ENCODE measurements at places on chromosomes 16 and 17.

GRCh38 chr17:67107171-67107570 is 62.8 kb downstream of the CACNG1 start:
- no peak for DNase-seq

DNA sequence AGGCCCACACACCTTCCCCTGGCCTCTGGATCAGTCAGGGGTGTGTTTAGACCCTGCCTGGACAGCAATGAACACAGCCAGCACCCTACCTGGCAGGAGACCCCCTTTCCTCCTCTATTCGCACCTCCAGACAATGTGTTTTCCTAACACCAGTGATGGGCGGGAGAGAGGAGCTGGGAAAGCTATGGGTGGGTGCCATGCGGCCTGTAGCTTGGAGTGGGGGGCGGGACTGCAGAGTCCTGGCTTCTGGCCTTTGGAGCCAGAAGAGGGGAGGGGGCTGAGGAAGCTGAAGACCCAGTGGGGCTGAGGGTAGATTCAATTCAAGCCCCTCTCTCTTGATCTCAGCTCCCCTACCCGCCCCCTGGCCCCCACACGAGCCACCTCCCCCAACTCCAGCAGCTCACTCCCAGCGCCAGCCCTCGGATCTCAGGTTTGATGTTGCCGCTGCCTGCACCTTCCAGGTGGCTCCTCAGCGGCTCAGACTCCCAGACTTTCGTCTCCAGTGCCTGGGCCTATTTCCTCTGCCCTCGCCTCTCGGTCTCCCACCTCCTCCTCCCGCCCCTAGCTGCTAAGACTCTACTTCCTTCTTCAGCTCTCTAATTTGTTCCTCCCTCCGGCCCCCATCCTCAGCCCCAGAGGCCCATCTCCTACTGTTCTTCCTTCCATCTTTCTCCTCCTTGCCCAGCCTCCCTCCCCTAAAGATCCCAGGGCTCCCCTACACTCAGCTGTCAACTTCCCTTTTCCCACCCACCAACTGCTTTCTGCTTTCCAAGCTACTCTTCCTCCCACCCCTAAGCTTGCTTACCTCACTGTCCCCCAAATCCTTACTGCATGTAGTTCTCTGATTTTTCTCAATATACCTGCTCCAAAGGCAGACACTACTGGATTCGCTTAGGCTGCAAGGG is 6.8 kb upstream of the SP6 start:
- DNase-seq, result no peak

DNA sequence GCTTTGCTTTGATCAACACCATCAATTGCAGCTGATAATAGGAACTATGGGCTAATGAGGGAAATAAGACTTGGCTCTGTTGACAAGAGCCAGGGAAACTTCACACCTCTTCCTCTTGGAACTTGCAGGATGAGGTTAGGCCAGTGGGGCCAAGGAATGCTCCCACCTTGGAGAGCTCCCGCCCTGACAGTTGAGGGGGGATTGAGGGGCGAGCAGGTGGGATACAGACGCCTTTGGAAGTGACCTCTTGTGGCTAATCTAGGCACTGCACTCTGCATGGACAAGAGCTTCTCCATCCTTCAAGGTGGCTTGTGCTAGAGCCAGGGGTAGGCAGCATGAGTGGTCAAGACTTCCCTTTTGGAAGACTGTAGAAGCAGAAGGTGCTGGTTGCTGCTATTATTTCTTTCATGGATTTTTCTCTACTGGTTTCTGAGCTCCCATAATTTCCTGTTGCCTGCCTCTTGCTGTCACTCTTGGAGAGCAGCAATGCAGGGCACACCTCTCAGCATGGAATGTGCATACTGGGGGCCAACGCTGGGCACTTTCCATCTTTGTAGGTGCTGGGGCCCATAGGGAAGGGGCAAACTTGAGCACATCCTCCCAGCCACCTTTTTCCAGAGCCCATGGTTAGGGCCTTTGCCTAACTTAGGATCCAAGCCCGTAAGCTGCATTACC is 2.3 kb upstream of the PHF12 start:
- DNase-seq, result peak; percentile 27

- DNase-seq, result no peak
Measured at GRCh38 chr16:14198572-14198971, 127.5 kb downstream of the MRTFB start.

GRCh38 chr16:15847611-15848175 is 9.1 kb downstream of the MYH11 start:
- no peak for DNase-seq

GRCh38 chr17:42608305-42609181 is 631 bp downstream of the RETREG3 start:
- no peak for DNase-seq

DNA sequence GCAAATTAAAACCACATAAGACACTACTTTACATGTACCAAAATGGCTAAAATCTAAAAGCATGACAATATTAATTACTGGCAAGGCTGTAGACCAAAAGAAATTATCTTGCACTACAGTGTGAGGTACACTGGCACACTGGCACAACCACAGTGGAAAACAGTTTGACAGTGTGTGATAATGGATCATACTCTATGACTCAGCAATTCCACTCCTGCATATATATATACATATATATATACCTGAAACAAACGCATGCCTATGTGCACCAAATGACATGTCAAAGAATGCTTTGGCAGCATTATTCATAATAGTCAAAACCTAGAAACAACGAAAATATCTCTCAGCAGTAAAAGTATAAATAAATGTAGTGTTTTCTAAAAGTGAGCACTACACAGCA is 4.6 kb upstream of the DYNLRB2 start:
- no peak for DNase-seq

GRCh38 chr16:31248344-31248743 is 11.4 kb upstream of the ITGAM start:
- no peak for DNase-seq

- DNase-seq, result peak; percentile 22
Measured at GRCh38 chr16:19294156-19294649, 8.7 kb downstream of the CLEC19A start.

GRCh38 chr17:64599187-64599676 is 62.9 kb downstream of the SMURF2 start:
- peak; percentile 22 for DNase-seq

DNA sequence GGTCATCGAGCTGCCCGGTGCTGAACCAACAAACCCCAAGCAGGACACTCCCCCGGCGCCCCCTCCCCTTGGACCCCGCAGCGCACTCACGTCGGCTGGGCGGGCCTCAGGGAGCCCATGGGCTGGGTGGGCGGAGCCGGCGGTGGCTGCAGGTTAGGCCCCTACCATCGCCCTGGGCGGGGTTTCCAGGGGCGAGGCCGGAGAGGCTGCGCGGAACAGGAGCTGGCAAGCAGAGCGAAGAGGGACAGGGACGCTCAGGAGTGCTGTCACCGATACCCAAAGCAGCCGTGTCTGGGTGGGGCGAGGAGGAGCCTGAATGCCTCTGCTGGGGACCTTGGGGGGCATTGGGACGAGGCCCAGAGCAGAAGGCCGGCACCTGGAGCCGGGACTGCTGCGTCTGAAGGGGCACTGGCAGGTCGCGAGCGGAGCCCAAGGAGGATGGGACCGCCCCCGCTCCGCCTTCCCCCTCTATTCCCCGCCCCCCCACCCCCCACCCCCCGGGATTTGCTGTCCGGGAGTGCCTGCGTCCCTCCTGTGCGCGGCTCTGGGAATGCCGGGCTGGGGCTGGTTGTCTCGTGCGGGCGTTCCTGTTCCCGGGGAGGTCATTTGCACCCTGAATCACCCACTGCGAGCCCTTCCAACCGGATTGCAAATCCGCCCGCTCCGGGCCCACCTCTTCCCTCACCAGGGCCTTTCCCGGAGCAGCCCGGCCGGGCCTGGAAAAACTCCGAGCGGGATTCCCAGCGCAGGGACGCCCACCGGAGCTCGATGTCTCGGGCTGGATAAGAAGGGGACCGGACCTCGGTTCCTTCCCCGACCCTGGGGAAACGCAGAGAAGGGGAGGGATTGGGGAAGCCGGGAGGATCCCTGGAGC is 902 bp downstream of the ARHGAP27 start:
- peak; percentile 39 for DNase-seq

- no peak for DNase-seq
Measured at GRCh38 chr16:30926937-30927788, 3.8 kb downstream of the FBXL19 start.

GRCh38 chr16:9176547-9177418 is 85.3 kb downstream of the HAPSTR1 start:
- no peak for DNase-seq

- DNase-seq, result no peak
Measured at GRCh38 chr16:49857423-49858181, 1.7 kb upstream of the ZNF423 start.

DNA sequence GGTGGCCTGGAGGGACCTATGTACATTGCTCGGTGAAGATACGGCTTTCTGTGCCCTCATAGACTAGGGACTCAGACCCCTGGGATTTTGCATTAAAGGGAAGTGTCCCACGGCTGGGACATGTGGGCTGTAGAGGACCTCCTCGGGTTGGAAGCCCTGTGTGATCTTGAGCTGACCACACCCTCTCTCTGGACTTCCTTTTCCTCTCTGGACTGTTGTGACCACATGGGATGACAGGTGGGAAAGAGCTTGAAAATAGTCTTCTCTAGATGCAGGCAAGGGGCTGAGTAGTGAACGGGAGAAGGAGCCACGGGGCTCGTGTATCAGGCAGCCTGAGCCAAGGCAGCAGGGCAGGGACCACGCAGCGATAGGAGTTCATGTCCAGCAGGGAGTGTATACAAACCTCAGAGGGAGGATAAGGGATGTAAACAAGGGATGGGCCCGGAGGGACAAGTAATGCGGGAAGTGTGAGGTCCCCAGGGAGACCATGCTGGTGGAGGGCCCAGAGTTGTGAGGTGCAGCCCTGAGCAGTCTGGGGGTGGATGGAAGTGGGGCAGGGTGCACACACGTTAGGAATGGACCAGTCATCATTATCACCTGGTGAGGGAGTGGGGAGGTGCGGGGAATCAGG is 4.5 kb upstream of the SLC4A1 start:
- no peak for DNase-seq

- DNase-seq, result no peak
Measured at GRCh38 chr16:84308120-84308519, 13.4 kb downstream of the WFDC1 start.

- DNase-seq, result no peak
Measured at GRCh38 chr16:8474587-8474986, 115.7 kb downstream of the TMEM114 start.

- no peak for DNase-seq
Measured at GRCh38 chr17:50430821-50431618, 5.0 kb downstream of the ACSF2 start.

DNA sequence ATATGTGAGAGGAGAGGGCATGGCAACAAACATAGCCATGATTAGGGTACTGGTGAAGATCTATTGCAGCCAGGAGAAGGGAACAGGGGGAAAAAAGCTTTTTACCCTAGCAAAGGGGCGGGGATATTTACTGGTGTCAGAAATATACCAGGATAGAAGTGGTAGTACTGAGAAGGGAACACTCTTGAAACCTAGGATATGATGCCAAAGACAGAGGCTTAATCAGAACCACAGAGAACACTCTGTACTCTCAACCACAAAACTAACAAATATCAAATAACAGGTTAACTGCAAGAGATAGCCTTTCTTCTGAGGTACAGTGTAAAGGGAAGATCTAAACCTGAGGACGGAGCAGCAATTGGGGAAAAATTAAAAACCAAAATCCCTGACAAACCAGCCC is 112.2 kb downstream of the KIF2B start:
- no peak for DNase-seq

GRCh38 chr16:29821643-29822115 is 1.4 kb downstream of the MVP start:
- no peak for DNase-seq

GRCh38 chr16:22977294-22977697 is 163.3 kb downstream of the HS3ST2 start:
- no peak for DNase-seq

GRCh38 chr17:5585836-5586521 is 1.7 kb upstream of the NLRP1 start:
- no peak for DNase-seq

DNA sequence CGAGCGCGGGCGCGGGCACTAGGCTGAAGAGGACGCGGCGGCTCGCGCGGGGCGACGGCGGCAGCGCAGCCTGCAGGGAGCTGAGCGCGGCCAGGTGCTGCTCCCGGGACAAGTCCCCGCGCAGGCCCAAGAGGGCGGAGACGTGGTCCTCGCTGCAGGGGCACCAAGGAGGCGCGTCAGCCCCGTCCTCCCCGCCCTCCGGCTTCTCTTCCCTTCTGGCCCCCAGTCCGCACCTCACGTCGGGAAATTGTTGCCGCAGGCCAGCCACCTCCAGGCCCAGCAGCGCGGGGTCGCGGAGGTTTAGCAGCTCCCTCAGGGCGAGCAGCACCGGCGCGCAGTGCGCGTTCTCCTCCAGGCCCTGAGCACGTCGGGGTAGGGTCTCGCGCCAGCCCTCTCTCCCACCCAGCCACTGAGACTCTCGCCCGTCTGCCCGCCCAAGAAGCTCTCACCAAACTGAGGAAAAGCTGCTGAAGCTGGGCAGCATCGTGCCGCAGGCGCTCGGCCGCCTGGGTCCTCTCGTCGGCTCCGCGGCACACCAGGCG is 761 bp upstream of the MATCAP1 start:
- no peak for DNase-seq

- DNase-seq, result no peak
Measured at GRCh38 chr16:80848862-80849261, 44.5 kb upstream of the CDYL2 start.

DNA sequence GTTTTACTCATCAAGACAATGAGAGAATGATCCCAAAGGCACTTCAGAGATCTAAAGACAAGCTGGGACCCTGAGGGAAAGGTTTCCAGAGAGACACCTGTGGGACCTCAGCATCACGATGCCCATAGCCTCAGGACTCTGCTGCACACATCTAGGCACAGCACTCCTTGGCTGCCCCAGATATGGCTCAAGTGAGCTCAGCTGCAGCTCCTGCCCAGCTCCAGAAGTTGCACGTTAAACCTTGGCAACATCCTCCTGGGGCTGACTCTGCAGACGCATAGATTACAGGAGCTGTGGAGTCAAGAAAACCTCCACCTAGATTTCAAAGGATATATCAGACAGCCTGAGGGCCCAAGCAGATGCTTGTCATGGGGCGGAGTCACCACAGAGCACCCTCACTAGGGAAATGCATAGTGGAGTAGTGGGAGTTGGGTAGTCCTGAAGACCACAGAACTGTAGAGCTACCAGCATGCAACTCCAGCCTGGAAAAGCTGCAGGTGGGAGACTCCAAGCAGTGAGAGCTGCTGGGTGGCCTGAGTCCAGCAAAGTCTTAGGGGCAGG is 582.0 kb downstream of the CDH11 start:
- no peak for DNase-seq

DNA sequence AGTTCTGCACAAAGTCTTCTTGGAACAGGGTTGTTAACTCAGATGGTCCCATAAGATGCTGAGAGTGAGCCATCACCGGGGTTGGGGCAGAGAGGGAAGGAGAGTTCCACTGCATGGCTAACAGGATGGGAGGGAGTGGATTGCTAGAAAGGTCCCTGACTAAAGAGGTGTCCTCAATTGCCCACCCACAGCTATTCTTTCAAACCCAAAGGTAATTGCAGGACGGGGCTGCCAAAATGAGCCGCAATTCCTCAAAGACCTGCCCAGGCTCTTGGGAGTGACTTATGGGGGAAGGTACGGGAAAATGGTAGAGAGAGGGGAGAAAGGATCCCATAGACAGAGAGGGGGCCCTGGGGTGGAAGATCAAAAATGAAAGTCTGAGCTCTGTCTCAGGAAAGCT is 60.4 kb downstream of the DYNLRB2 start:
- no peak for DNase-seq

- DNase-seq, result no peak
Measured at GRCh38 chr17:3660311-3660891, 8.0 kb downstream of the TAX1BP3 start.

All from activated CD4-positive, alpha-beta T cell treated with anti-CD3 and anti-CD28 coated beads for 24 hours (primary cell).